ENCODE measurements at places on chromosomes 11 and 22.

- DNase-seq: no peak
Observed at GRCh38 chr11:8867035-8867434, 44.0 kb upstream of the AKIP1 start.

DNA sequence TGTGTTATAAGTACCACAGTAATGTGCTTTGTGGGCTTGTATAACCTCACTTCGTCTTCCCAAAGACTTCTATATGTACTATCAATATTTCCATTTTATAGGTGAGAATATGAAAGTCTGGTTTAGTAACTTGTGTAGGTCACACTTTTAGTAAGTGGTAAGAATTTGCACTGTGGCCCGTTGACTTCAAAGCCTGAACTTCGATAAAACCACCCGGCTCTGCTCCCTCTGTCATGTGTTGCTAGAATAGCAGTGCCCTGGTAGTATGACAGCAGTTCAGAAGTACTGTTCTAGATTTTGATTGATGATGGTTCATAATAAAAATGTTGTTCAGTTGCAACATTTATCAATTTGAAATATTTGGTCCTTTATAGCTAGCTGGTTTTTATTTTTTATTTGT, 110.2 kb upstream of the SORL1-AS1 start:
- DNase-seq: no peak

- no peak for DNase-seq
Observed at GRCh38 chr11:64140082-64140481, 25.8 kb downstream of the MACROD1 start.

DNA sequence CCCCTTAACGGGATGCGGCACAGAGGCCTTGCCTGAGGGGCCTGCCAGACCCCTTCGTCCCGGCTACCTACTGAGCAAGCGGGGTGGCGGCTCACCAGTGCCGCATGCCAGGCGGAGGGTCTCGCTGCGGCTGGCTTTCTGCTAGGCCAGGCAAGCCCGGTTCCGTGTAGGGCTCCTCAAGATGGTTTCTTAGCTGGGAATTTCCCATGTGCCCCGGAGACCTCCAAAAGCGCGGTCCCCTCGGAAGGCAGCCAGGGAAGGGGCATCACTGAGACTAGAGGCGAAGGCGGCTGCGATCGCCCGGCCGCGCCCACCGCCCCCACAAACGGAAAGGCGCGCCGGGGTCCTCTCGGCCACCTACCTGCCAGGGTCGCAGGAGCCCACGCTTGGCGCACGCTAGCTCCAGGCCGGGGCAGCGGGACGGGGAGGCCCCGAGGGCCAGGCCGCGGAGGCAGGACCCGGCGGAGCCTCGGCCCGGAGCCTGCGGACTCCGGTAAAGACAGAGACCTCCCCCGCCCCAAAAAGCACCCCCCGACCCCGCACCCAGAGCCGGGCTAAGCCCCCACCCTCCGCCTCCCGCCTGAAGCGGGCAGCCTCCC, 23.8 kb downstream of the MICAL3 start:
- DNase-seq: no peak

- no peak for DNase-seq
Observed at GRCh38 chr11:95703049-95703448, 86.5 kb downstream of the FAM76B start.

DNA sequence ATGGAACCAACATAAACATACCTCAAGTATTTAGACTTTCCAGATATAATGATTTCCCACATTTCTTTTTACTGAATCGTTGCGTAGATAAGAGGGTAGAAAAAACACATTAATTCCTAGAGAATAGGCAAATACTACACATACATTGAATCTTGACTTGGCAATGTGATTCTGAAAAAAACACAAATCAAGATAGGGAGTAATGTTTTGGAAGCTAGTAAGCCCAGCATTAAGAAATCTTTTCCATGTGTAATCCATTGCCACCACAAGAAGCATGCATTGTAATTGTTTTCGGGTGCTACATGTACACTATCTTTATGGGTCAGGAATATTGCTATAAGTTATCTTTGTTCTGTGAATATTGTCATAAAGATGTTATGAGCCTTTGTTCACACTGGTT, 269.8 kb upstream of the PDGFD start:
- DNase-seq: no peak

DNA sequence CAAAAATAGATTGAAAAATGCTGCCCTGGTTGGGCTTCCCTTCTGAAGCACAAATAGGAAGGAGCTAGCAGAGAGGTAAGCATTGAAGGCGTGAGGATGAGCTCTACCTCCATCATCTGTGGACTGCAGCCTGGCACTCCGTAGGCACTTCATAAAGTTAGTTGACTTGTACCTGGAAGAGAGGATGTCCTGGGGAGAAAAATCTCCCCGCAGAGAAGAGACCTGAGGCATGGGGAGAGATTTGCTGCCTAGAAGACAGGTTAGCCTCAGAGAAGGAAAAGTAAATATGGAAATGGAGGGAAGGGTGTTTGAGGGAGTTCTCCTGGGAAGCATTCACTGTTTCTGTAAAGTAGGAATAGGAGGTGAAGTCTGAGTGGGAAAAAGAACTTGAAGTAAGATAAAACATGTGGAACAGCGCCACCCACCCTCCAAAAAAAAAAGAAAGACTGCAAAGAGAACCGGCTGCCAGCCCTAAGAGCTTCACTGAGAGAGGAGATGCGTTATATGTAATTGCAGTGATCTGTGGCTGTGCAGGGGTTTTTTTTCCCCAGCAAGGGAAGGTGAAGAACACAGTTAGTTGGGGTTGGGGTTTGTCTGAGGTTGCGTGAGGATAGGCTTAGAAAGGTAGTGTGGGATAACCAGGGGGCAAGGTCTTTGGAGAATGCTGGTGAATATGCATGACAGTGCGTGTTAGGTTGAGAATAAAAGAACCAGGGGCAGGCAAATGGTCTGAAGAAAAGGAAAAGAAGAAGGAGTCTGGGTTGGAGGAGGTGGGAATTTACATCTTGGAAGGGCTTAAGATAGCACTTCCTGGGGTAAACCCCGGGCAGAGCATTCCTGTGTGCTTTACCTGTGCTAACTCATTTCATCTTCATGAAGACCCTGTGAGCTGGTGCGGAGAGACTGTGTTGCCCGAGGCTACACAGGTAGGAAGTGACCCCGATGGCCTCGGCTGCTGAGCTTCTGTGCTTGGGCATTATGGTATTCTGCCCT, 16.0 kb downstream of the TNRC6B start:
- no peak for DNase-seq

DNA sequence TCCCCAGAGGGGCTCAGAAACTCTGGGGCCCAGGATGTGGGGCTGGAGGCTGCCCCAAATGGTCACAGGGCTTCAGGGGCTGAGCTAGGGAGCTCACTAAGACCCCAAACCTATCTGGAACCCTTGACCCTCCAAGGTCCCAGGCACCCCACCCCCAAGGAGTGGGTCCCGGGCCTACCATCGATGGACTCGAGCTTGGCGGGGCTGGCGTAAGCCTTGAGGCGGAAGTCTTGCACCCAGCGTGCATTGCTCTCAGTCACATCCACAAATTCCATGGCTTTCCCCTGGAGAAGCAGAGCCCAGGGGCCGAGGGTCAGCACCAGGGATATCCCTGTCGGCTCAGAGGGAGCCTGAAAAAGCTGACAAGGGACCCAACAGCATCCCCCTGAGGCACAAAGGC, 3.5 kb downstream of the GATD1 start:
- no peak for DNase-seq

- no peak for DNase-seq
Observed at GRCh38 chr11:8870411-8871170, 40.4 kb upstream of the AKIP1 start.

DNA sequence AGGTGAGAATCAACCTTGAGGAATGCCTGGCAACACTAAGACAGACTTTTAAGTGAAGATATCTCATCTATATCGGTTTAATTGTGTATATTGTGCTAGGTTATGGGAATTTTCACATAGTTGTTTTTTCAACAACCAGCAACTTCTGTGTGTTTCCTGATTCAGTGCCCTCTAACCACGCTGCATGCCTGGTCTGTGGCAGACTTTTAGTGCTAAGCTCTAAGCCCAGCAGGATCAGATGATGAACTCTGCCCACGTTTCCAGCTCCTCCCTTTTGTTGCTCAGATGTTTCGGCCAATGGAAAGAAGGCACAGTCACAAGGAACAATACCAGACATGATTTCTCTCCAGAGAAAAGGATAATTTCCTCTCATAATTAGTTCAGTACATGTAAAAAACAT, 1.4 kb upstream of the VWA5A start:
- no peak for DNase-seq

DNA sequence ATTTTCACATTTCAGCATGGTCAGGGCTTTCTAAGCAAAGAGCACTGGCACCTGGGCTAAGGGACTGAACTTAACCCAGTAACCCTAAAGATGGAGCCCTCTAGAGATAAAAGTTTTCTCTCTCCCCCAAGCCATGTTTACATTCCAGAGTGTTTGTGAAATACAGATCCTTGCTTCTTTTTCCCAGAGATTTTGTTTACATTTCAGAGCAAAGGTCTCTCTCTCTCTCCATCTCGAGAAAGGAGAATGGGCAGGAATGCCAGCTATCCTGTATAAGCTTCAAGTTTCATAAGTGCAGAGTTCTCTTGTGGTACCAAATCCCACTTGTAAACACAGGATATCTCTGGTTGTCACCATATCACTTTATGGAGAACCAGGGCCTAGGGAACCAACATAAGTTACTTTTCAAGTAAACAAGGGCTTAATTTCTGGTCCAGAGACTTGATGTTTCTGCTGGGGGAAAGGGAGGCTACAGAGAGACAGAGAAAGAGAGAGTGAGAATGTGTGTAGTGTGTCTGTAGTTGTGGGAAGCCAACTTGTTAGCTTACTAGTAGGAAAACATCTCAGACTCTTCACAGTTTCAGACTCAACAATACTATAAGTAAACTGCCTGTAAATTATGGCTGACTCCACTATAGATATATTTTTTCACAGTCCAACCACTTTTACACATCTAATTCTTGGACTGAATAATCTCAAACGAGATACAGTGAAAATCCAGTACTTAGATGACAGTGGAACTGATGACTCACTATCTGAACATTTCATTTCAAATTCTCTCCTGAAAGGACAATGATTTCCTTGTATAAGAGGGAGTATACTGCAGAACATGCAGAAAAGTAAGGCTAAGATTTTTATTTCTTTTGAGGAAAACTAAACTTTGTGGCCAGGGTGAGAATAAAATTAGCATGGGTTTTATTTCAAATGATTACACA, 76.2 kb downstream of the ARHGAP32 start:
- DNase-seq: no peak

GRCh38 chr22:50171965-50172421, 1.5 kb downstream of the PANX2 start:
- no peak for DNase-seq

GRCh38 chr11:15770798-15771414, 585.4 kb downstream of the SOX6 start:
- no peak for DNase-seq

DNA sequence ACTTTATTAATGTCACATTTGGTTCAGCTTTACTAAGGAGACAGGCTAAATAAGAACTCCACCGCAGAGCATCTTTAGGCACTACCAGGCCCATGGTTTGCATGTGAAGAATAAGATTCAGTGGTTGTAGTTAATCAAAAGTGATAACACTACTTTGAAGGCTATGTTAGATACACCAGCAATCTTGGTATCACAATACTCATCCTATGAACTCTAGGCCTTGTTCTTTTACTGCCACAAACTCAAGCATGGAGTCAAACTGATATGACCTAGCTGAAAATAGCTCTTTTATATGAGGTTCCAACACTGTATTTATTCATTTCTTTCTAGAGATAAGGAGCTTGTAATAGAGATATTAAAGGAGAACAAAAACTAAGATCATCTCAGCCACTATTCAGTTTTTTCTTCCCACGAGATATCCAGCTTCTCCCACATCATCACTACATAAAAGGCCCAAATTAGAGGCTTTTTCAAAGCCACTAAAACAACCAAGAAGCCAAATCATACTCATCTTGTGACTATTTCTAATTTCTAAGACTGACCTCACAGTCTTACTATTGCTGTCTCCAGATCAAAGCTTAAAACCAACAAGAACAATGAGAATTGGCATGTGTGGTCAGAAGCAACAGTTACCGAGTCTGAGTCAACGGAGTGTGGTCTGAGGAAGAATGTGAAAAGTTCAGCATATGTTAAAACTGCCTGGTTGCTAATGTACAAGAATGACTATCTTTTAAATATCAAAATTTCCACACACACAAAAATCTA, 25.1 kb upstream of the GUCY1A2 start:
- no peak for DNase-seq

DNA sequence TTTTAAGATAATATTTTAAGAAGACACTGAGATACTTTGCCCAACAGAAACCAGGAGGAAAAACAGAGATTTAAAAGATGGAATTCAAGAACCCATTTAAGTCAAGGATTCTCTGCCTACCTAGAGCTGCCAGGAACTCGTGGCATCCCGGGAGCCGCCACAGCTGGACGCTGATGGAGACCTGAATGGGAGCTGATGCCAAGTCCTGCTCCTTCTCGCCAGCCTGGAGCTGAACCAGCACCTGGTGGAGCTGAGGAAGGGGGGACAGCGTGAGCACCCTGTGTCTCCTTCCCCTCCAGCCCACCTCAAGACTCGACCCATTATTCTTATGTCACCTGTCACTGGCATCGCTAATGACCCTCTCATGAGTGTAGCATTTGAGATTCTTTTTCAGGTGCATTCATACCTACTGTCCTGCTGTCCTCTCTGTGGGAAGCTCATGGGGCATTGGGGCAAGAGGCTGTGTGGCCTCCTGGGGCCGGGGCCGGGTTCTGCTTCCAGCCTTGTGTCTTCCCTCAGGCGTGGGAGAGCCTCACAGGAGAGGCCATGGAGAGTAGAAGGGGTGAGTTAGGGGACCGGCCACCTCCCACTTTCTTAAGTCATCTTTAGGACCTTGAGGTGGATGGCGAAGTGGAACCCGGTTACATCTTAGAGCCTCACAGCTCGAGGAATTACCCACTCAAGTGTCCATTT, 70.8 kb upstream of the PITPNB start:
- no peak for DNase-seq

DNA sequence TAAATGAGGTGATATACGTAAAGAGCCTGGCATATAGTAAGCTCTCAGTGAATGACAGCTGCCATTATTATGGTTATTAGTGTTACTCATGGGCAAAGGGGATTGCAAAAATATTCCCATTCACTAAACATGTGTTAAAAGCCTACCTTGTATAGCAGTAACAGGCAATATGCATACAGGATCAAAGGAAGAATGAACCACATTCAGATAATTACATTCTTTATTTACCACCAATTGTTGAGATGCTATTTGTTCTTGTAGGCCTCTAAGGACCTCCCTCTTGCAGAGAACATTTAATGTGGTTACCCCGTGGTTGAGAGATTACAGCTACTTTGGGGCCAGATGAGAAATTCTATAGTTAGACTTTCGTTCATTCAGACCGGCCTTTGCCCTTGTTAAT, 82.7 kb upstream of the DRD2 start:
- DNase-seq: no peak

DNA sequence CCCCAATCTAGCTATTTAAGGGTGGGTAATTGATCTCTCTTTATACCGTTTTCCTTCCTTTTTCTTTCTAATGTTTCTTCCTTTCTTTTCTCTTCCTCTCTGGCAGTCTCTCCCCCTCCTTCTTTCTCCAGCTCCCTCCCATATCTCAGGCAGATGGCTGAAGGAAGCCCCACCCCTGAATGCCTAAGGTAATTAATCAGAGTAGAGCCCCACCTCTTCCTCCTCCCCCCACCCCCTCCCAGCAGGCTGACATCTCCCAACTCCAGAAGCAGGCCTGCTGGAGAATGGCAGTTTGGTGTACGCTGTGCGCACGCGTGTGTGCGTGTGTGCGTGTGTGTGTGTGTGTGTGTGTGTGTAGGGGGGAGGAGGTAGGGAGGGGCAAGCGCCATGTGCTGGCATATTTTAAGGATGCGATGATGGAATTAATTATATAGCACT, 122.6 kb downstream of the APOL5 start:
- DNase-seq: no peak

Data from stimulated activated CD8-positive, alpha-beta memory T cell treated with anti-CD3 and anti-CD28 coated beads, Interleukin-4, amount 100 ng/mL, for 4 hours (primary cell).